Caco-2 (cell line): ENCODE measurements at places on chromosomes 1 and 21.

DNA sequence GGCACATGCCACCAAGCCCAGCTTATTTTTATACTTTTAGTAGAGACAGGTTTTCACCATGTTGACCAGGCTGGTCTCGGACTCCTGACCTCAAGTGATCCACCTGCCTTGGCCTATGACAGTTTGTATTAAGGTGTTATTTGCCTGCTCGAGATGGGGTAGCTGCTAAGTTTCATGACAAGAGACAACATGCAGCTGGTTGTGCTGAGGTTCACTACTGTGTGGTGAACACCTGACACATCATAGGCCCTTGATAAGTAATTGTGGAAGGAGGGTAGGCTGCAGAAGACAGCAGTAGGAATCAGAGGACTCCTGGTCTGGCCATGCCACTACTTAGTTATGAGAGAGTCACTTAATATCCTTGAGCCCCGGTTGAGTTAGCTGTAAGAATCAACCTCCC, 46.2 kb downstream of the PLPP3 start:
- DNase-seq = no peak

- DNase-seq = no peak
Observed at GRCh38 chr21:32276671-32277070, 2.2 kb downstream of the MIS18A start.

DNA sequence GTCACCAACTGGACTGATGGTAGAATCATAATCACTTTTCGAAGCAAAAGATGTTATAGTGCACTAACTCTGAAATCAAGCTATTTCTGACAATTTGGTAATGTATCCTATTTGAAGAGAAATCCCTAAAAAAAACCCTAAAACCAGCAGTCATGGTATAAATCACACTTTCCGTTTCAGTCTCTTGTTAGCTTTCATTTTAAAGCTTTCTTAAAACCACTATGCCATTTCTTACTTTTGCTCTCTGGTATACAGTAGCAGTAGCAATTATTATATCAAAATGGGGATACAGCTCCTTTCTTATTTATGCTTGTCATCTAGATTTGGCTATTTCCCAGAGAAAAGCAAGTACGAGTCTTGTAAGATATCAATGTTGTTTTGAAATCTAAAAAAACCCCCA, 323.3 kb downstream of the KCTD3 start:
- DNase-seq = no peak

DNA sequence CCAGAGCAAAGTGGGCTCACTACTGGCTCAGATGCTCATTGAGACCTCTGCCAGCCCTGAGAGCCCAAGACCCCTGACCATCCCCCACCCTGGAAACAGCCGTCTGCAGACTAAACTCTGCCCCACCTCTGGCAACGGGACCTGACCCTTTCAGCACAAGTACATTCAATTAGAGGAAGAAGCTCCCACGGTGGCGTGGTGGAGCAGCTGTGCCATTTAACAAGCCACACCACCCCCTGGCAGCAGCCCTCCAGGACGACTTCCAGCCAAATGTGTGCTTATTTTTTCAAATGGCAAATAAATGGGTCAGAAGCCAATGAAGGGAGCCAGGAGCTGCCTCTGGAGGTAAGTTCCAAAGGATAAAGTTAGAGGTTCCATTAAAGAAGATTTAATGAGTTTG, 226.7 kb downstream of the NPHP4 start:
- DNase-seq = no peak

GRCh38 chr1:115211071-115211745, 121.9 kb upstream of the TSPAN2 start:
- DNase-seq = no peak

- peak; percentile 52 for DNase-seq
Observed at GRCh38 chr1:226569879-226570547, 21.4 kb downstream of the STUM start.

GRCh38 chr1:36784147-36784859, 250.0 kb downstream of the GRIK3 start:
- DNase-seq = no peak

GRCh38 chr21:35346697-35347096, 297.6 kb upstream of the RUNX1 start:
- no peak for DNase-seq

GRCh38 chr1:232250838-232251237, 379.1 kb downstream of the SIPA1L2 start:
- no peak for DNase-seq

DNA sequence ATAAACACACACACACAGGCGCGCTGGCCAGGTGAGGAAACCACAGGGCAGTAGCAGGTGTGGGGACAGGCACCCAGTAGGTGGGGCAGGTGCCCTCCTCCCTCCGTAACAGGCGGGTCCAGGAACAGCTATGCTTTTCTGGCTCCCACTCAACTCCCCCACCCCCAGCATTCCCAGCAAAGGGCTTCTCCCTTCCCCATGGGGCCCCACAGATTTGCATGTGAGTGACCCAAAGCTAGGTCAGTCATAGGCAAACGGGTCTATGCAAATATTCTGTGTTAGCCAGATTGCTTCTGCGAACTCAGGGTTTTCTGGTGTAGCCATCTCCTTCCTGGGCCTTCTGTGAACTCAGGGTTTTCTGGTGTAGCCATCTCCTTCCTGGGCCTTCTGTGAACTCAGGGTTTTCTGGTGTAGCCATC, 114.2 kb downstream of the SIK1 start:
- DNase-seq = peak; percentile 84

DNA sequence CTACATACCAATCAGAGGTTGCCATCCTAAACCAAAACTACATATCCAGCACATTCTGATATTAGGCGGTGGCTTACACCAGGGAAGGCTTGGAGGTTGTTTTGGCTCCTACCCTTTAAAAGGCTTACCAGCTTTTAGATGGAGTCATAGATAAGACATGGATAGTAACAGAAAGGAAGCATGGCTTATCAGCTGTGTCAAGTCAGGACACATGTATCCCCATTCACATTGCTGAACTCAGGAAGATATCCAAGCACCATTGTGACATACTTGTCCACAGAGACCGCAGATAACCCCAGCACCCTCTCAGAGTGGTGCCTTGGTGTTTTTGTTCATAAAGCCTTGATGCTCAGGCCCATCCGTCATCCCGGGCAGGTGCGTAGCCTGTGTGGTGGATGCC, 39.7 kb downstream of the ADARB1 start:
- DNase-seq = no peak

- DNase-seq = no peak
Observed at GRCh38 chr1:25581764-25582163, 34.8 kb upstream of the MAN1C1 start.

DNA sequence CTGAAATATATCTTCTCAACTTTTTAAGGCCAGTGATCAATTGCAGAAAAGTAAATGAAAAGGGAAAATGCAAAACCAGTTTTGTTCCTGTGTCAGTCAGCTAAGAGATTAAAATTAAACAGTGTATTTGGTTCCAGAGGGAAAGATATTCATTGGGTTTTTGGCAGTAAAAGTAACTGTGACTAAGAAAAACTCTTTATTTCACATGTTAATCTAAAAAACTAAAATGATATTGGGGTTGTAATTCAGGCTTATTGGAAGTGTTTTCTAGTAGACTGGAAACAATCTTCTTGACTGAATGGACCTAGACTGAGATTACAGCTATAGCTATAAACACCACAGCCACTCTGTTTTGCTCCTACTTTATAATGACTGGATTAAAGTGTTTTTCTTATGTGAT, 413.9 kb downstream of the ADGRL2 start:
- DNase-seq = no peak

GRCh38 chr1:90716552-90717355, at the start of gene BARHL2:
Gene BARHL2 (minus strand): TSS chr1:90717302. CDS start chr1:90717195, 107 bp downstream.
- no peak for DNase-seq

GRCh38 chr1:243793298-243793697, 56.7 kb downstream of the AKT3 start:
- no peak for DNase-seq
